ENCODE measurements at places on chromosomes 7 and 10.

DNA sequence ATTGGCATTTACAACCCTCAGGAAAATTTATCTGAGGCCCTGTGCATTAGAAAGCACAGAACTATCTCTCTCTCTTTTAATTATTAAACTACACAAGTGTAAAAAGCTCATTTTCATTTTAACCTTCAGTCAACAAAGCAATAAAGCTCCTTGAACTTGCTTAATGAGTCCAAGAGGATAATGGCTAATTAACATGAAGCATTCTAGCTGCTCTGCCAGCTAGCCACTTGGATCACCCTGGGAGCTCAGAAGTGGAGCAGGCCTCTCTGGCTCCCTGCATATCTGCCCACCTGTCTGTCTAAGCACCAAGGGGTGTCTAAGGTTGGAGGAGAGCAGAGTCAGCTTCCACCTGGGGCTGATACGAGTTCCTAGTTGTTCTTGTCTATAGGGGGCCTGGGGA, 56.0 kb upstream of the SLC35G1 start:
- DNase-seq, result no peak

GRCh38 chr7:53428045-53428444, 392.6 kb downstream of the POM121L12 start:
- no peak for DNase-seq

- no peak for DNase-seq
Measured at GRCh38 chr10:114647545-114648138, 10.4 kb downstream of the ABLIM1 start.

GRCh38 chr7:13641714-13642113, 347.8 kb downstream of the ETV1 start:
- no peak for DNase-seq

DNA sequence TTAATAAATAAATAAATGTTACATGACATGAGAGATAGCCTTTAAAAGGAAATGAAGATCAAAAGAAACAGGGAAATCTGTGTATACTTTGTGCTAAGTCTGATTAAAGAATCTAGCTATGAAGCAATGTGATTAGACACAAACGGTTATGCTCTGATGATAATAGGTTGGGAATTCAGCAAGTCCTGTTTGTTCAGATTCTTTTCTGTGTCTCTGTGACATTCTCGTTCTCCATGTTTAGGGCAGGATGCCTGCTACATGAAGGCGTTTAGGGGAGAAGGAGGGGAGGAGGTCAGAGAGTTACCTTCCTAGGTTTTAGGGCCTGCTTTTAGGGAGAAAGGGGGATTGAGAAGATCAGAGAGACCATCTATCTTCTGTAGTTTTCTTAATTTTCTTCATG, 555.3 kb downstream of the DNAJB9 start:
- no peak for DNase-seq
